ENCODE measurements at places on chromosomes 13 and 19. TPM values are rescaled to one million over a fixed set of nuclear protein-coding genes. Genes with fewer than 3 reads are reported as not detected.

Gene ZNF723
- total RNA-seq: not detected

Gene NLRP4
- total RNA-seq: not detected

GRCh38 chr19:49932731-49933131, 3.4 kb upstream of the NUP62 start:
- no peak for DNase-seq

DNA sequence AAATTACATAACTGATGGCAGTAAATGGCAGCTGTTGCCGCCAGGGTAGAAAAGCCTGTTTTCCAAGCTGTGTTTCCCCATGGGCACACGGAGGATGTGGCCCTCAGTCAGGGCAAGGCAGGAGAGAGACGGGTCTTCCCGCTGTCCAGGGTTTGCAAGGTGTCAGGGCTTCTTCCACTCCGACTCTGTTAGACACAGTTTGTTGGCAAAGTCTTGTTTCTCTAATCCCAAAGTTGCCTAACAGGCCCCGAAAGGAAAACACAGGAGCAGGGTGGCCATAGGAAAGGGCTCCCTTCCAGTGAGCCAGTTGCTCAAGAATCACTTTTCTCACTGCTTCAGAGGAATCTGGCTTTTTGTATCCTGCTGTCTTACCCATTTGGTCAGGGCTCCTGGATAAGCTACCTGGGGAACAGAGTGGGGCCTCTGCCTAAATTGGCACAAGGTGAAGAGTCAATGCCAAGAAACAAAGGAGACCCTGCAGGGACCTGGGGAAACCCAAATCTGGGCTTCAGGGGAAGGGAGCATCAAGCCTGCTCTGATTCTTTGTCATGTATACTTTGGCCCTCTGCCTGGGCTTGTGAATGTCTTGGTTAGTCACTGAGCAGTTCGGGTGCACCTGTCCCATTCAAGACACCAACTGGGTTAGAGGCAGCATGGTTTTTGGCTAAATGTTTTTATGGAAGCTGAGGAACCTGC, 29.0 kb upstream of the CXCL17 start:
- DNase-seq: no peak

Gene PLIN4
- 0.03 TPM for total RNA-seq

DNA sequence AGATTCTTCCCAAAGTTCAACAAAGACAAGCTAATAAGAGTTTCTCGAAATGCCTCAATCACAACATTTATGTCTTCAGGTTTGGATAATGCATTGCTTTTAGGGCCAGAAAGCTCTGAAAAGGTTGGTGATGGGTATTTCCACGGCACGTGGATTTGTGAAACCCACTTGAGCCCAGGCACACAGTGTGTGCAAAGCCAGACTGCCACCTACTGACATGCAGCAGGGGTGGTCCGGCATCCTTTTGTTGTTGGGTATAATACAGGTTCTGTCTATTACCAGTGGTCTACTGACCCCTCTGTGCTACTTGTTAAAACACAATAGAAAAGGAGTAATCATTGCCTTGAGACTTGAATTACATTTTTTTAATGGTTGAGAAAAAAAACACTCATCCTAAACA, 225.6 kb downstream of the RAP2A start:
- no peak for DNase-seq

GRCh38 chr19:21608571-21608970, 103.2 kb downstream of the ZNF429 start:
- DNase-seq: no peak

DNA sequence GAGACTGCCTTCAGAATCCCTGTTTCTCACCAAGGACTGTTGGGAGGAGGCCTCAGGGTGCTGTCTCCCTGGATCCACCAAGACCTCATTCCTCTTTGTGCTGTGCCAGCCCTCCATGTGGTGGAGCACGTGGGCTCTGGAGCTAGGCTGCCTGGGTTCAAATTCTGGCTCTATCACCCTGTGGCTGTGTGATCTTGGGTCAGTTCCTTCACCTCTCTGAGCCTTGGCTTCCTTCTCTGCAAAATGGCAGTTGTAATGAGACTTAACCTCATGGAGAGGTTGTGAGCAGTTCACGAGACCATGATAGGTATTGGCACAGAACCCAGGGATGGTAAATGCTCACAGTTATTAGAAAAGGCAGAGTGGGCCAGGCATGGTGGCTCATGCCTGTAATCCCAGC, 6.4 kb downstream of the PNMA8C start:
- DNase-seq: no peak

Gene TNFSF13B
- total RNA-seq: 0.50 TPM

Gene RDH8
- total RNA-seq: not detected

- no peak for DNase-seq
Measured at GRCh38 chr19:54673222-54673621, 10.4 kb downstream of the LILRB4 start.

- no peak for DNase-seq
Measured at GRCh38 chr13:106496072-106496997, 39.1 kb downstream of the EFNB2 start.

Gene SIGLECL1
- not detected for total RNA-seq

Gene MAP4K1
- 109 TPM for total RNA-seq

- DNase-seq: no peak
Measured at GRCh38 chr13:51978796-51979556, 32.3 kb downstream of the ATP7B start.

GRCh38 chr13:41434831-41435520, 22.4 kb upstream of the RGCC start:
- DNase-seq: no peak

Gene ERICH6B
- total RNA-seq: not detected

- no peak for DNase-seq
Measured at GRCh38 chr13:21338156-21338555, 120.9 kb downstream of the ZDHHC20 start.

GRCh38 chr13:42028113-42028799, 20.2 kb upstream of the DGKH start:
- no peak for DNase-seq

All from activated T-cell treated with anti-CD3 and anti-CD28 coated beads, Interleukin-2, amount 50 U/mL, for 4 hours (primary cell).